ENCODE measurements at places on chromosomes 5 and 9. TPM values are rescaled to one million over a fixed set of nuclear protein-coding genes. Genes with fewer than 3 reads are reported as not detected.

The QSOX2 gene
- 15.3 TPM for total RNA-seq

DNA sequence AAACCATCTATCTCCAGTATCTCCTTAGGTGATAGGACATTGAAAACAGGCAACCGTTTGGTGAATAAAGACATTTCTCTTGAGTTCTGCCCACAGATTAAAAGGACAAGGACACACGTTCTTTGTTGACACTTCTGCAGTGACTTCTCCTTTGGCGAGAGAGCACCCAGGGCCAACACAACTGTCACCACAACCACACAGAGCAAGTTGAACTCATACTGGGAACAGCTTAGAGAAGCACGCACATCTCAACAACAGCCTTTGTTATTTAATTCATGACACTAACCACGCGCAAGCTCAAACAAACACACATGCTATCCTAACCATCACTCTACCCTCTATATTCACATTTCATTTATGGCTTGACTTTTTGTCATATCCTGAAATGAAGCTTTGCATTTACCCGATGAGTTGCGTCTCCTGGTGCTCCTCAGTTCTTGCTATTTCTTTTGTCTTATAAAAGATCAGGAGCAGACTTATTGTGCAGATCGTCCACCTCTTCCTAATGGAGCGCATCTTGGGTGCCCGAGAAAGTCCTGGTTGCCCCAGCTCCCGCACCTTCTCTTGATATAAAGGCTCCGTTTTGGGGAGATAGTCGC lies 543 bp downstream of the ST8SIA4 start:
- peak; percentile 61 for DNase-seq

GRCh38 chr5:140399979-140400729 lies 1.5 kb upstream of the ANKHD1 start:
- no peak for DNase-seq

The HNRNPA0 gene
- total RNA-seq, result 45.9 TPM

The CCNJL gene
- not detected for total RNA-seq

GRCh38 chr5:168162464-168162863 lies 129.0 kb upstream of the WWC1 start:
- no peak for DNase-seq

GRCh38 chr5:139141446-139142204 lies 56.5 kb downstream of the SIL1 start:
- no peak for DNase-seq

DNA sequence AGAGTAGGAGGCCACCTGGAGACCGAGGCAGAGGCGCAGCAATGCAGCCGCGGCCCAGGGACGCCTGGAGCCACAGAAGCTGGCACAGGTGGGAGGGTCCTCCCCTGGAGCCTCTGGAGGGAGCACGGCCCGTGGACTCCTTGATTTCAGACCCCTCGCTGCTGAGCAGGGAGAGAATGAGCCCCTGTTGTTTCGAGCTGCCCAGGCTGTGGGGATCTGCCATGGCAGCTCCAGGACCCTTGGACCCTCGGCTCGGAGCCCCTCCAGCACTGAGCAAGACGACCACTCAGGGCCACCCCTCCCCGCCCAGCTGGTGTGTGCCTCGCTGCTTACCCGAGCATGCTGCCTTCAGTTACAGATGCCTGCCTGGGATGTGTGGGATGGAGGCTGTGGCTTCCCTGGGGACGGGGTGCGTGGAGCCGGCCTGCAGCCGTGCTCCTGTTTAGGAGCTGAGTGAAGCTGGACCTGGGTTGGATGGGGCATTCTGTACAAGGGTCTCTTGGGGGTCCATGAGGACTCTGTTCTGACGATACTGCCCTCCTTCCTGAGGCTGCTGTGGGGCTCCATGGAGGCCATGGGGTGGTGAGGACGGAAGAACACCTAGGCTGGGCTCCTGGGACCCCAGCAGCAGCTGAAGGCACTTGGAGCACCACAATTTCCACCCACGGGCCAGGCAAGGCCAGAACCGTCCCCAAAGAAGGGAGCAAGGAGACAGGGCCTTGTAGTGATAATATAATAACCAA lies 115.1 kb upstream of the LPCAT1 start:
- DNase-seq, result peak; percentile 42

Data from CD8-positive, alpha-beta memory T cell (primary cell).